ENCODE measurements at places on chromosomes 5 and 9.

DNA sequence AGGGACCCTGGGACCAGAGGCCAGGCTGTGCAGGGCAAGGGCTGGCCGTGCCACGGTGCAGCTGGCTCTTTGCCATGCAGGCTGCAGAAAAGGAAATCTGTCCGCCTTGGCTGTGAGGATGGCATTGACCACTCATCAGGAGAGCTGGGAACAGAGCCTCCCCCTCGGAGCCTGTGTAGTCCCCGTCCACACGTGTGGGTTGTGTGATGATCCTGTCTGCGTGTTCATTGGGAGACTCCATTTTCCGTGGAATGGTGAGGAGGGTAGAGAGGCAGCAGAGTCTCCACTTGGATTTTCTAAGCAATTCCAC lies 47.7 kb downstream of the EHMT1 start:
- no peaks in the 10 kb centered on the region for H3K27me3 ChIP-seq
- H3K4me3 ChIP-seq: no peak overlapping the region
- peaks cover 22% of the 10 kb centered on the region for H3K4me1 ChIP-seq
- no peak for DNase-seq
- H3K36me3 ChIP-seq: no peaks in the 10 kb centered on the region

DNA sequence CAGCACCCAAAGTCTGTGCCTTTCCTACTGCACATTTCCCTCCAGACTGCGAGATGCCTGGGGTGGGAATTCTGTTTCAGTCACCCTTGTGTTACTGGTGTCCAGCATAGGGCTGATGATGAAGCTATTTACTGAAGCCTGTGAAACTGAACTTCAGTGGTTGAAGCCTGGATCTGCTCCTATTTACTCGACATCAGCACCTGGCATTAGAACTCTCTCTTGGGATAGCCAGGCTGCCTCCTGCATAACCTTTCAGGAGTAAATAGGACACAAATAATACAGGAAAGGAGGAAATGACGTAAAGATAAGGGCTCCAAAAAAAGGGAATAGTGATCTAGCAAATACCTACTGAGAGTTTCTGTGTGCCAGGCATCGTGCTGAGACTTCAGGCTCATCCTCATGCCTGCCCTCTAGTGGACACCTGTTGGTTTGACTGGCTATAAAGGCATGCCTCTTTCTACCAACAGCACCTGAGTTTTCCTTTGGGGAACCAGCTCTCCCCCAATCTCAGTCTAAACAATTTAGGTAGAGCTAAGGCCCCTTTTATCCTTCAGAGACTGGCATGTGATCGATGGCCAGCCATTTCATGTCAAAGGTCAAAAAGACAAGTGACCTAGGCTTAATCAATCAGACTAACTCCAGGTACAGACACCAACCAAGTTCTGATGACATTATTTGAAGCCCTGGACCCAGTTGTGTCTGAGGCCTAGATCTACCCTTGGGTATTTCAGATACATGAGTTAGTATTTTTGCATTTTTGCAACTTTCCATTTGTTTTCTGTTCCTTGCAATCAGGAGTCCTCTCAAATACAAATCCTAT lies 192.1 kb upstream of the TRIM32 start:
- no peaks in the 10 kb centered on the region for H3K27me3 ChIP-seq
- no peak overlapping the region for H3K27ac ChIP-seq
- peak; percentile 14 for DNase-seq
- no peak overlapping the region for H3K4me3 ChIP-seq

DNA sequence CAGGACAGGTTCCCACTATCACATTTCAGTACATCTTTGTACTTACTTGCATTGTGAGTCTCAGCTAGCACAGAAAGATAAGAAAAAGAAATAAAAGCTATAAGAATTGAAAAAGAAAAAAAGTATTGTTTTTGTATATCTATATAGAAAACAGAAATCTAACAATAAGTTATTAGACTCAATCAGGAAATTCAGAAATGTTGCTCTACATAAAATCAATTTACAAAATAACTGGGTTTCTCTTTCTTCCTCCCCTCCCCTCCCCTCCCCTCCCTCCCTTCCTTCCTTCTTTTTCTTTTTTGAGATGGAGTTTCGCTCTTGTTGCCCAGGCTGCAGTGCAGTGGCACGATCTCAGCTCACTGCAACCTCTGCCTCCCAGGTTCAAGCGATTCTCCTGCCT lies 7.2 kb upstream of the CACNA1B start:
- no peak for DNase-seq
- no peaks in the 10 kb centered on the region for H3K27me3 ChIP-seq
- no peaks in the 10 kb centered on the region for H3K4me1 ChIP-seq

DNA sequence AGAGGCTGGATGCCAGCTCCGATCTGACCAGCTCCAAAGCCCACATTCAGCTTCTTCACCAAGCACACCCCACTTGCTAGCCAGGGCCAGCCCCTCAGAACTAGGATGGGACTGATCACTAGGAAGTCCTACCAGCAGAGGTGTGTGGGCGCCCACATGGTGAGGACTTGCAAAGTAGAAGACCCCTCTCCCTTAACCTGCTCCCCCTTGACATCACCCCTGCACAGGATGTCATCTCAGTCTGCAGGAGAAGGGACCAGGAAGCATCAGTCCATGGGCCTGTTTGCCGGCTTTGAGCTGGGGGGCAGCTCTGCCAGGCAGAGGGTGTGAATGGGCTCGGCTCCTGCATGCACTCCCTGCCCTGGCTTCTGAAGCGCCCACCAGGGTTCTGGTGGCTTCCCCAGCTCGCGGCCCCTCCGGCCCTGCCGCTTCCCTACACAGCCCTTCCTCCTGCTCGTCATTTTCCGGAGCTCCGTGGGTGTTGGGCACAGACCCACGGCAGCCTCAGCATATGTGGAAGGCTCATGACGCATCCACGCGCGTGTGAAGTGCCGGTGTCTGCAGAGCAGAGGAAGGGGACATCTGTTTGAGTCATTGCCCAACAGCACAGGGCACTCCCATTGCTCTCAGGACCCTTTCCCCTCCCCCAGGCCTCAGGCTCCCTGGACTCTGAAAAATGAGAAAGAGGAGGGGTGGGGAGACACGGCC lies 3.7 kb upstream of the FAM78A start:
- no peaks in the 10 kb centered on the region for H3K27me3 ChIP-seq
- H3K4me3 ChIP-seq: no peak overlapping the region
- no peaks in the 10 kb centered on the region for H3K36me3 ChIP-seq
- H3K27ac ChIP-seq: no peak overlapping the region

DNA sequence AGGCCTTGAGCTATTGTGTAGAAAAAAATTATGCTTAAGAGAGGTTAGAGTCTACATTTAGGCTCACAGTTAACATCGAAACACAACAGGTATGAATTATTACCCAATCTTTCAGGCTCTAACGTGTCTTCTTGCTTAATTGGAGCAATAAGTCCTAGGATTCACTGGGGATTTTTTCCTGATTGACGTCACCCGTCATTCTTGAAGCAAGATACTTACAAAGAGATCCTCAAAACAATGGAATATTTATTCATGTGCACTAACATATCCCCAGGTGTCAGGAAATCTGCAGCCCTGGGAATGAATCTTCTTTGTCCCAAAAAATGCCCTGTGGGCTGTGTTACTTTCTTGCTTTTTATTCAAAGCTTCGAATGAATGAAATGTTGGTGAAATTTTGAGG lies 413.5 kb downstream of the NFIB start:
- H3K4me3 ChIP-seq: no peak overlapping the region
- H3K27me3 ChIP-seq: no peaks in the 10 kb centered on the region
- no peak overlapping the region for H3K27ac ChIP-seq
- no peaks in the 10 kb centered on the region for H3K36me3 ChIP-seq
- DNase-seq: no peak

DNA sequence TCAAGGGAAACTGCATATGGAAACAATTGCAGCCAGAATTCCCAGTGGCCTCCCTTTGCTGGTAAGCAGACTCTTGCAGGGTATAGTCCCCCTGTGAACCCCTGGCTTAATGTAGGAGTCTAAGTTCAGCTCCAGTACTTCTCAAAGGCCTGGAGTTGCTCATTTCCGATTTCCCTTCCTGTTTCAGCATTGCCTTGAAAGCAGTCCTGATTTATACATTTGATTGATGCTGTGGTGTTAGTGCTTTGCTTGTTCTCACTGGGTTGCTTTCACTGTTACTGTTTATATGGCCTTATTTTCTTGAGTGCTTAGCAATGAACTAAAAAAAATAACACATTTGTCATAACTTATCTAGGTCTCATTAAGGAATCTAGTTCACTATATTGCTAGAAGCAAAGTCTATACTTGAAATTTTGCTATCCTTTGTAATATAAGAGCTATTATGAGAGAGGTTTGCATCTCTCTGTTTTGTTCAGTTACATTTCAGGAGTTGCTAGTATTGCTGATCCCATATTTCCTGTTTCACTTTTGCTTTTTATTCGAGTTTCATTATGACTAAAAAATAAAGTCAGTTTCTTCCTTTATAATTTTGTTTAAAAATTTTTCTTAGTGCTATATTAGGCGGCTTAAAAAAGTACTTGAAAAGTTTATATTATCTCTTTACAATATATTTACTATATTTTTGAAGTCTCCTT lies 122.4 kb upstream of the NMUR2 start:
- peaks cover 11% of the 10 kb centered on the region for H3K4me1 ChIP-seq
- no peaks in the 10 kb centered on the region for H3K36me3 ChIP-seq
- peak; percentile 29 for DNase-seq
- H3K4me3 ChIP-seq: no peak overlapping the region
- H3K27ac ChIP-seq: peak overlapping the region; percentile 21

- H3K27me3 ChIP-seq: no peaks in the 10 kb centered on the region
- no peak for DNase-seq
- H3K4me3 ChIP-seq: no peak overlapping the region
- H3K36me3 ChIP-seq: no peaks in the 10 kb centered on the region
Measured at GRCh38 chr5:35735718-35736117, 118.1 kb downstream of the SPEF2 start.

DNA sequence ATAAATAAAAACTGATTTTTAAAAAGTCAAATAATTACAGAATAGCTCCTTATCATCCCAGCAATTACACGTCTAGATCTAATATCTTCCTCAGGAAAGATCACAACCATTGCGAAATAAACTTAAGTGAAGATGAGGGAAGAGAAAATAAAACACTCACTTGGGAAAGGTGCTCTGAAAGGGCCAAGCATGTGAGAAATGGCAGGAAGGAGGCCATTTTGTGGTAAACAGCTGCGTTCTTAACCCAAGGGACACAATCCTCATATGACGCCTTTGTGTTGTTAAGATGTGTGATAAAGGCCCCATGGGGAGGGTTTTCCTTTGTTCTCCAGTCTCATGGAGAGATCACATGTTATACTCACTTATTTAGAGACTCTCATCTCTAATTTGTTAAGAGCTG lies 32.5 kb downstream of the JAKMIP2 start:
- H3K4me3 ChIP-seq: no peak overlapping the region
- no peak overlapping the region for H3K27ac ChIP-seq
- H3K27me3 ChIP-seq: no peaks in the 10 kb centered on the region

DNA sequence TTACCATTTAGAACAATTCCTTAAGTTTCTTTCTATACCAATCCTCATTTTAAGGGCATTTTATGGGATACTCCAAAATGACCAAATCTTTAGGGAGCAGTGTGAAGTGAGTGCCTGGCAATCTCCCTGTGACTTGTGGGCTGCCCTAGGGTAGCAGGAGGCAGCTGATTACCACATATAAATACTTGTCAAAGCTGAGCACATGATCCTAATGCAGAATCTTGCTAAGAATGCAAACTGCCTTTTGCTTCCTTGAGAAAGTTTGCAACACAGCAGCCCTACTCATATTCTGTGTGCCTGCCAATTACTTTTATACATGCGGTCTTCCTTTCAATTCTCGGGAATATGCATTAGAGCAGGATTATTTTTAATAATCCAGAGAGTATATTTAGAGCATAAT lies 18.2 kb upstream of the NREP start:
- no peaks in the 10 kb centered on the region for H3K27me3 ChIP-seq
- no peak for DNase-seq
- H3K4me1 ChIP-seq: no peaks in the 10 kb centered on the region

DNA sequence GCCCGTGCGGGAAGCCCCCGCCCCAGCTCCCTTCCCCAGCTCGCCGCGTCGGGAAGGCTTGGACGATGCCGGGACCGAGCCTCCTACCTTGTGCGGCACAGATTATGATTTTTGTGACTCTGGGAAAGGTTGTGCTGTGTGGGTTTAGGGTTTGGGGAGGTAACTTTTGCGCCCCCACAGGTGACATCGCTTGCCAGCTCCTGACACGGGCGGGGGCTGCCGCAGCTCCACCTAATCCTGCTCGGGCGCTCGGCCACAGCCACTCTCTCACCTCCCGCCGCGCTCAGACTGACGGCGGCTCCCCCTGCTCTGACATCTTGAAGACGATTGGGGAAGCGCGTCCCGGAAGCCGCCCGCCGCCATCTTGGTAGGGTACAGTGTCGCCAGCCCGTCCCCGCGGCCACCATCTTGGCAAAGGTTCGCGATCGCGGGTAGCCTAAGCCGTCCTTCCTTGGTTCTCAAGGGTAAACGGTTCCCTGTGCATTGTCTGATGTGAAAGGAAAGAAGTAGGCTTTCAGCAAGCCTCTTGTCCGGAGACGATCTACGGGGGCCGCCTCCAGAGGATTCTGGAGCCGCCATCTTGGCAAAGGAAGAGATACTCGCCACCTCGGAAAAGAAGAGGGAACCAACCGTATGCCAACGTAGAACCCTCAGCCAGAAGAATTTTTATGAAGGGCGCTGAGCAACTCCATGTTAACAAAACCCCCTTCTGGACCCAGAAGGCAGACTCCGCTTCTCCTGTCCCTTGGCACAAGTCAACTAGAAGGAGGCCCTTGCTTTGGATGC lies 1.8 kb upstream of the NR3C1 start:
- DNase-seq: peak; percentile 97
- H3K4me3 ChIP-seq: peak overlapping the region; percentile 94
- peaks cover 22% of the 10 kb centered on the region for H3K4me1 ChIP-seq
- peak overlapping the region; percentile 96 for H3K27ac ChIP-seq
- peaks cover 3% of the 10 kb centered on the region for H3K36me3 ChIP-seq

- no peaks in the 10 kb centered on the region for H3K36me3 ChIP-seq
- H3K4me1 ChIP-seq: peaks cover under 1% of the 10 kb centered on the region
- DNase-seq: no peak
- no peak overlapping the region for H3K4me3 ChIP-seq
Measured at GRCh38 chr5:68048516-68048915, 167.0 kb upstream of the PIK3R1 start.

DNA sequence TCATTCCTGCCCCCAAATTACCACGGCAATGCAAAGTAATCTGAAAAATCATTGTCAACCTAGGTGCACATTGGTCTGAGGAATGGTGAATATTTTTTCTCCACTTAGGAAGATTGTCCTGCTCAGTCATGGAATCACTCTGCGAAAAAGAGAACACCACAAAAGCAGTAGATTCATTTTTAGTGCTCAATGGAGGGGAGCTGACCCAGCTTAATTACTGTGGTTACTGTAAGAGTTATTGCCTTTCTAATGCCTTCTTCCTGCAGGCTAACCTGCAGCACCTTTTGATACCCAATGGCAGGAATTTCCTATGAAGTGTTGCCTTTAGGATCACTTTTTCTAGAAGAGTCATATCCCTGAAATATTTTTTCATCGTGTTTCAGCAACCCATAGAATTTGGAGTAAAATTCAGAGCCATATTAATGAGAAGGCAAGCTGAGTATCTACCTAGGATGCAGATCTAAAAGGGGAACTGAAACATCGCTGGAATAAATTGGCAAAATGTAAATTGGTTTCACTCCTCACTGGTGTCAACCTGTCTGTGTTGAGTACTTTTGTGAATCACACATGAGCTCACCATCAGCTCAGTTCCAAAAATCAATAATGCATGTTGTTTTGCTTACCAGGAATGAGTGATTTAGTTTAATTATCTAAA lies 464.5 kb downstream of the CSNK1G3 start:
- peaks cover 18% of the 10 kb centered on the region for H3K4me1 ChIP-seq
- H3K4me3 ChIP-seq: no peak overlapping the region
- no peaks in the 10 kb centered on the region for H3K27me3 ChIP-seq
- no peak overlapping the region for H3K27ac ChIP-seq
- DNase-seq: peak; percentile 63
- no peaks in the 10 kb centered on the region for H3K36me3 ChIP-seq

Measured in B cell (primary cell).